ENCODE measurements at places on chromosomes 3 and 15.

DNA sequence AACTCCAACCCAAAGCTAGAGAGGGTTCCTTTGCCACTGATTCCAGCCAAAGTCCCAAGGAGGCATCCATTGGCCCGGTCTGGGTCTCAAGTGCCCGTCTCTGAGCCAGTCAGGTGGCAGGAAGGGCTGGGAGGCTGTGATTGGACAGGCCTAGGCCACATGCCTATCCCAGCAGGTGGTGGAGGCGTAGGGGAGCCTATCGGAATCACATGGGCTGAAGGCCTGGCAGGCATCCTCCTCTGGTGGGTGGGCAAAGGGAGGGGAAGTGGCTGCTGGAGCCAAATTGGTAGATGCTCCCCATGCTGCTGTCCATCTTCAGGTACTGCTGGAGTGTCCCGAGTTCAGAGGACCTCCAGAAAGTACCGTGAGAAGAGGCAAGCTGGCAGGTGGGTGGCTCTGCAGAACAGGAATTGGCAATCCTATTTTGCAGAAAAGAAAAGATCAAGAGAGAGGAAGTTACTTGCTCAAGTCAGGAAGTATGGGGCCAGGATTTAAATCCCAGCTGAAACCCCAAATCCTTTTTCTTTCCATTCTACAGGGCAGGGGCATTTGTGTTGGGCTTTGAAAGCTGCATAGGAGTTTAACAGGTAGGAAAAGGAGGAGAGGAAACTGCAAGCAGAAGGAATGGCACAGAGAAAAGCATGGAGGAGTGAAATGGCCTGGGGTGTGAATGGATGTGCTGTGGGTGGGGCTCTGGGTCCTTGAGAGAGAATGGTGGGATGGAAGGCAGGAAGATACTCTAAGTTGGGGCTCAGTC is 3.7 kb downstream of the CHST13 start:
- no peak for DNase-seq

DNA sequence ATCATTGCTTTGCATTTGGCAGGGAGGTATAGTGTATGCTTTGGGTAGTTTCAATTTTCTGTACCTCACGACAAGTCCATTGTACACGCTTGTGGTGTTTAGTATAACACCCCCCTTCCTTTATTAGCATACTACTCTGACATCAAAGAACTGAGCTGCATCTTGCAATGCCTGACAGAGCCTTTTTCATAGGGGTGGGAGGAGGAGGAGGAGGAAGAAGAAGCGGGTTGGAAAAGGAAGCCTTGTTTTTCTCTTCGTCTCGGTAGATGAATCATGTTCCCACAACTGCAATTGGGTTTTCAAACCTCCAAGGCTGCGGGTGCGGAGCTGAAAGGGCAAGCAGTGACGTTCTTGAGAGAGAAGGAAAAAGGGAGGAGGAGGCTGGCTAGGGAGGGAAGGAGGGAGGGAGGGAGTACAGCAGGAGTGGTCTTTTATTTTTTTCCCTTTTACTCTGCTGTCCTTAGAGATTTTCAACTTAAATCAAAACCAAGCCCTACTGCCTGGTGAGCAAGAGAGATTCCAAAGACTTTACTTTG is 175.7 kb downstream of the KLHL25 start:
- DNase-seq: no peak

DNA sequence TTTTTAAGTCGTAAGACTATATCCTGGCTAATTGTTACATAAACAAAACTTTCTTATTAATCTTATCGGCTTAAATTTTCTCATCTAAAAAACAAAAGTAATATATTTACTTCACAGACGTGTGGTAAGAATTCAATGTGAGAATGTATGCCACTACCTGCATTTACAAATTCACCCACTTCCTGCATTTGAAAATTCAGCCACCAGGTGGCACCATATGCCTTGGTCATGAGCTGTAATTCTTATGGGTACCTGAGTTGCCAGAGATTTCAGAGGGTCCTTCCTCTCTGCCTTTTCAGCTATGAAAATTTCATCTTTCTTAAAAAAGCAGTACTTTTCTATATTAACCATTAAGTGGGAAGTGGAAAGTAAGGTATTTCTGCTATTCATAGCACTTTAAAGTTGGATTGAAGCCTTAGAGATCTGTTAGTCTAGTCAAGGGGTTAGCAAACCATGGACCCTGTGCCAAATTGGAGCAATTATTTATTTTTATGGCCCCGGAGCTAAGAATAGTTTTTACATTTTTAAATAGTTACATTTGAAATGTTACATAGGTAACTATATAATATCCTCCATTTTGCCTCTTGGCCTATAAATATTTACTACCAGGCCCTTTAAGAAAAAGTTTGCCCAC is 127.8 kb downstream of the HCN4 start:
- peak; percentile 53 for DNase-seq

DNA sequence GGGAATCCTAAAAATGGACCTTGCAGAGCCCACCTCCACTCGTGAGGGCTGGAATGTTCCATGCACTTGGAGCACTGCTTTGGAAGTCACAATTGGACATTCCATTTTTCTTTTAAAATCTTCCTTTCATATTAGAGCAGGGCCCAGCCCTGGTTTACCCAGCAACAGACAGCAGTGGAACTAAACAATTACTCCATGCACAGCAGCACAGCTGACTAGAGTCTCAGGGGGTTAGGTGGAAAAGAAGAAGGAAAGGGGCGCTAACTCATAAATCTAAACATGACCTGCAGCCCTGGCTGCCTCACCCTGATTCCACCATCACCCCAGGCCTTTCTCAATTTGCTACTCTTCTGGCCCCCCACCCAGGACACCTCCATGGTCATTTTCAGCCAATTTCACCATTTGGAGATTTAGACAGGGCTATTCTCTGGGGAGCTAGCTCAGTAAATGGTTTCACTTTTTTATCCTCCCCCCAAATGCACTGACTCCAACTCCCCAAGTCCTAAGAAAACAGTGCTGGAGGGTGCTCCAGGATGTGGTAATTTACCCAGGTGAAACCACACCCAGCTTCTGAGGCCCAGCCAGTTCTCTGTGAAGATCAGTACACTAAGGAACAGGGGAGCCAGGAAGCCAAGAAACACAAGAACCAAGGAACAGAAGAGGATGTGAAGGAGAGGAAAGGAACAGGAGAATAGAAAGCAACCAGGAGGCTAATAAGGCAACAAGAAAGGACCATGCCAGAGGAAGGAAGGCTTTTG is 1.6 kb upstream of the LRRC31 start:
- DNase-seq: no peak

DNA sequence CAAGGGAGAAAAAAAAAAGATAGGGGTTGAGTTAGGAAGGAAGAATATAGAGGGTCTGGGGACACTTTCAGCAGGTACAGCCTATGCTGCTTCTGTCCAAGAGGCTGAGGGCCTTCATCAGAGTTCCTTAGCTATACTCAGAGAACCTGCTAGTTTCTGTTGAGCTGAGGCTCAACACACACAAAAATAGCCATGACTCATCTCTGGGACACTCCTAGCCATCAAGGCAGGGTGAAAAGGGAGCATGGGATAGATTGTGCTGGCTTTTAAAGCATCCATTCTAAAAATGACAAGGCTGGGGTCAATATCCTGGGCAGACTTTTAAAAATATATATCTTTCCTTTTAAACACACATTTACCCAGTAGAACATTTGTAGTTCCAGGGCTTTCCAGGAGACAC is 2.8 kb upstream of the RTP2 start:
- no peak for DNase-seq

- peak; percentile 47 for DNase-seq
Measured at GRCh38 chr3:47989981-47990440, 26.2 kb downstream of the MAP4 start.

DNA sequence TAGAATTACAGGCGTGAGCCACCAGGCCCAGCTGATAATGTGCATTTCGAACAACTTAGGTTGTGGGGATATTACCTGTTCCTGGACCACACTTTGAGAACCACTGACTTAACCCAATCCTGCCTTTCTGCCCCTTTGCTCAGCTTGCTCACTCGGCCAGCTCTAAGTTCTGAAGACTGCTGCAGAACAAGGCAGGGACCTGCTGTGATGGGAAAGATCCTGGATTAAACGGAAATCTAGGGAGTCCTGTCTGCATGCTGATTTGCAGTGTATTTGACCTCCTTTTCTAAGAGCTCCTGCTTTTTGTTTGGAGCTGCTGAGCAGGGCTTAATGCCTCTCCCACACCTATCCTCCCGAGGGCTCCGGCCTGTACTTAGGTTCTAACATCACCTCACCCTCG is 2.9 kb downstream of the LTK start:
- no peak for DNase-seq

GRCh38 chr15:101481917-101482525 is 7.5 kb downstream of the PCSK6 start:
- no peak for DNase-seq

DNA sequence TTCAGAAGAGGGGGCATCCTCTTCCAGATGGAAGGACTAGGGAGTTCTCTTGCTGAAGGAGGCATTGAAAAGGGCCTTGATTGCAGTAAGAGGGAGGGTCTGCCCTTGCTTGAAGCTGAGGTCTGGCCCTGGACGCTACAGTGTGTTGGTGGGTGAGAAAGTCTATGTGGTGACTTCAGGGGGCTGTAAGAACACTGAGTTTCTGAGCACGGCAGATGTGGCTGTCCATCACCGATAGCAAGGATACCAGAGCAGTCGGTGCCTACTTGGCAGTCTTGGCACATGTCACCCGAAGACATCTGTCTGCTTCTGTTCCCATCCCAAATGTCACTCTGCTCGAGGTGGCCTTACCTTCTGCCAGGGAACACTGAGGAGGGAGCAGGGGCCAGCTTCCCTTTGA is 631.1 kb upstream of the CFAP20DC start:
- no peak for DNase-seq

DNA sequence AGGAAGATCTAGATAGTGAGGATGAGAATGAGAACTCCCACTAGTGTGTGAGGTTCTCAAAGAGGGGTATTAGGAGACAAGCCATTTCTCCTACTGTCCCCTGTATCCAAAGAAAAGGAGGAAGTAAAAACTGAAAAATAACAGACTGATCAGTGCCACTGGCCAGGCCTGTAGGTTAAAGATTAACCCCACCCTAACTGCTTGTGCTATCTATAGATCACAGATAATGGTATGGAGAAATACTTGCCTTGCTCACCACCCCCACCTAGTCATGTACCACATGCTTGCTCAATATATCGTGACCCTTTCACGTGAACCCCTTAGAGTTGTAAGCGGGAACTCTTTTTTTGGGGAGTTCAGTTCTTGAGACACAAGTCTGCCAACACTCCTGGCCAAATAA is 519.7 kb upstream of the FRG2C start:
- DNase-seq: no peak

GRCh38 chr3:145124900-145125678 is 1035.9 kb downstream of the PLOD2 start:
- DNase-seq: no peak

- no peak for DNase-seq
Measured at GRCh38 chr3:158733656-158734055, 1.4 kb upstream of the RARRES1 start.

- no peak for DNase-seq
Measured at GRCh38 chr15:50066202-50066601, 52.8 kb downstream of the ATP8B4 start.

DNA sequence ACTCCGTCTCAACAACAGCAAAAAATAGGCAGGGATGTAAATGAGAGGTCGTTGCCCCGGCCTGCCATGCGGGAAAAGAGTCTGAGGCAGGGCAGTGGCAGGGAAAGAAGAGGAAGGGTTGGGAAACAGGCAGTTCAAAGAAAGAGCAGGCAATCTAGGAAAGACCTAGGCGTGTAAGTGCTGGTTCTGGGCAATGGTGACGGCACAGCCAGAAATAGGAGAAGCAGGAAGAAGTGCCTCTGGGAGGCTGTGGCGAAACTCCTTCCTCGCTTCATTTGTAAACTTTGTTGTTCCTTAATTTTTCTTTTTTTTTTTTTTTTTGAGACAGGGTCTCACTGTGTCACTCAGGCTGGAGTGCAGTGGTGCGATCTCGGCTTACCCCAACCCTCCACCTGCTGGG is 4.3 kb downstream of the SLC51A start:
- DNase-seq: no peak

GRCh38 chr3:104040896-104041295 is 1325.8 kb upstream of the ALCAM start:
- no peak for DNase-seq

GRCh38 chr3:51559411-51559888 is 20.9 kb downstream of the RAD54L2 start:
- no peak for DNase-seq

GRCh38 chr3:33799202-33799551 is 747 bp downstream of the PDCD6IP start:
- DNase-seq: no peak

GRCh38 chr3:30933478-30934207 is 39.2 kb upstream of the GADL1 start:
- no peak for DNase-seq

DNA sequence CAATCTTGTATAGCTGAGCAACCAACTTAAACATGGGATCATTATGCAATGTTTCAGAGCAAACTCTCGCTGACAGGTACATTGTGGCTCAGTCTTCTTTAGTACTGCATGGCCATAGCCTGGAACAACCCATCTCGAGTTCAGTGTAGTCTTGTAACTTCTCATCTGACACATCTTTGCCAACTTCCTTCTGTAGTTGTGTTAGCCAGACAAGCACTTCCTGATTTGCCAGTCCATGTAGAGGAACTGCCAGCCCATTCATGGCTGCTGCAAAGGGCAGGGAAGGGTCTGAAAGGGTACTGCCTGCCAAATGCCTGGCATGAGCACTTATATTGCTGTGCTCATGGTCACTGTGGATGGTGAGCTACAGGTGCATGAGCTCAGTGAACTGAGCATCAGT is 49.2 kb upstream of the CCDC54 start:
- no peak for DNase-seq

DNA sequence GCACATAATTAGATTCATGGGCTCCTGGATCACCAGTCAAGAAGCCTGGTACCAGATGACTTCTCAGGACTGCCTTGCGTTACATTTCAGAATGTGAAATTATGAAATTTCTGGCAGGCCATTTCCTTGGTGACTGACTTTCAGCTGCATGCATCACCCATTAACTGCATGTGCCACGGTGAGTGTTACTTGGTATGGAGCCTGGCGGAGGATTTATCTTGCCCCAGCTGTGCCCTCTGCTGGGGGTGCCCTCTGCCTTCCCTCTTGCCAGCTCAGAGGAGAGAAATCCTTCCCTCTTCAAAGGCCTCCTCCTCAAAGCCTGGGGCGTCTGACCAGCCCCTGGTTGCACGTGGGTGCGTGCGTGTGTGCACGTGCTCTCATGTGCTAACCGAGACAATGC is 57.7 kb upstream of the CTSH start:
- no peak for DNase-seq

GRCh38 chr3:11624161-11624560 is 19.6 kb downstream of the VGLL4 start:
- DNase-seq: no peak

GRCh38 chr15:38299216-38299615 is 46.6 kb downstream of the SPRED1 start:
- DNase-seq: no peak

DNA sequence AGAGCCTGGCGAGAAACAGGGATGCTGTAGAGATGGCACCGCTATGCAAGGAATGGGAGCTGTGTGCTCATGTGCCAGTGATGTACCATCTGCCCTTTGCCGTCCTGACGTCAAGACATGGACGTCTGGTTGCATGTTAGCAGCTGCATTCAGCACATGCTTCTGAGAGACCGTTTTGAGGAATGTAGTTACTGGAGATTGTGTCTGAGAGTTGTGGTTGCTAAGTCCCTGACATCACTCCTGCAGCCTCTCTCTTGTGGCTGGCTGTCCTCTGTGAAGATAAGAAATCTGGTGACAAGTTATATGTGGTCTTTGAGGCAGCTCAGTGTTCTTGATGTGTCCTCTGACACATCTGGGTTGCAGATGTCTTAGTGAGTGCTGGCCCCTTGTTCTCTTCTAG is 165.1 kb downstream of the APBA2 start:
- DNase-seq: no peak
